ENCODE measurements at places on chromosomes 4 and X. TPM values are rescaled to one million over a fixed set of nuclear protein-coding genes. Genes with fewer than 3 reads are reported as not detected.

DNA sequence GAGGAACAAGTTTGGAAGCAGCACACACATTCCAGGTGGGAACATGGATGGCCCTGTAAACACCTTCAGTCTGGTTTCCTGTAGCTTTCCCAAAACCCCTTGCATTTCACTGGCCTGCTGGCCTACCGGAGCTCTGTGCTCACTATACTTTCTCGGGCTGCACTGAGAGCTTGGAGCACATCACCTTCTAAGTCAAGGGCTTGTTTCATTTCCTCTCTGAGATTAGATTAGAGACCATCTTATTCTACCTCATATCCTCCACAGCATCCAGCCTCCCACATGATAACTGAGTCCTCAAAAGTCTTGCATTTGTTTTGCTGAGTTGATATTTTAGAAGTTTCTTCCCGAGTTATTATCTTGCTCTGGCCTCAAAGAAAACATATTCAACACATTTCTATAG, 147.7 kb downstream of the RASL11B start:
- no peaks in the 10 kb centered on the region for H3K36me3 ChIP-seq
- DNase-seq: no peak
- no peaks in the 10 kb centered on the region for H3K27me3 ChIP-seq

- H3K4me1 ChIP-seq: no peaks in the 10 kb centered on the region
- H3K27me3 ChIP-seq: no peaks in the 10 kb centered on the region
- DNase-seq: no peak
- no peak overlapping the region for H3K4me3 ChIP-seq
- H3K27ac ChIP-seq: no peak overlapping the region
Observed at GRCh38 chrX:31139961-31140360, 68.1 kb upstream of the FTHL17 start.

DNA sequence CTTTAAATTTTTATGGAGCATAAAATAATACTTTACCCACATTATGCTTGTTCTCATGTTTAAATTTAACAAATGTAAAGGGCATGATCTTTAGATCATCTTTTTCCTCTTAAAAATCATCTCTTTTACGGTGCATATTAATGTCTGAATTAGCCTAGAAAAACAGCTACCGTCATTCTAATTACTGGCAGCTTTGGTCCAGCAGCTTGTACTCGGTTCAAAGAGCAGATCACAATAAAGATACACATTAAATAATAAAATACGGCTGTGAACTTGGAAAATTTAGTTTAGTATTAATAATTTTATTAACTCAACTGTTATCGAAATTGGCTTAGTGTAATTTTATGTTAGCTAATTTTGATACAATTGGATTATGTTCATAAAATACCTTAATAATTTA, 19.1 kb downstream of the CCSER1 start:
- no peaks in the 10 kb centered on the region for H3K27me3 ChIP-seq
- no peak overlapping the region for H3K4me3 ChIP-seq
- H3K27ac ChIP-seq: no peak overlapping the region
- DNase-seq: no peak
- no peaks in the 10 kb centered on the region for H3K36me3 ChIP-seq

GRCh38 chr4:142846108-142846728, at the start of gene INPP4B:
Gene INPP4B (minus strand): TSS chr4:142846301.
- no peak within 1 kb of the TSS for H3K27ac ChIP-seq
- no peaks in the 10 kb centered on the region for H3K36me3 ChIP-seq
- H3K27me3 ChIP-seq: peaks cover 25% of the 10 kb centered on the region

GRCh38 chrX:74434336-74434735, 13.0 kb downstream of the SLC16A2 start:
- H3K36me3 ChIP-seq: no peaks in the 10 kb centered on the region
- peaks cover 2% of the 10 kb centered on the region for H3K4me1 ChIP-seq
- no peak overlapping the region for H3K27ac ChIP-seq
- H3K27me3 ChIP-seq: no peaks in the 10 kb centered on the region
- no peak for DNase-seq

- no peaks in the 10 kb centered on the region for H3K27me3 ChIP-seq
- peaks cover 2% of the 10 kb centered on the region for H3K36me3 ChIP-seq
- DNase-seq: no peak
- H3K4me3 ChIP-seq: no peak overlapping the region
- H3K4me1 ChIP-seq: no peaks in the 10 kb centered on the region
Observed at GRCh38 chr4:24071612-24072372, 181.9 kb upstream of the PPARGC1A start.

GRCh38 chr4:143700046-143700415, 444 bp downstream of the FREM3 start:
- peak overlapping the region; percentile 66 for H3K4me3 ChIP-seq
- H3K27ac ChIP-seq: no peak overlapping the region
- H3K36me3 ChIP-seq: no peaks in the 10 kb centered on the region
- peak; percentile 46 for DNase-seq
- H3K4me1 ChIP-seq: no peaks in the 10 kb centered on the region
- peaks cover 21% of the 10 kb centered on the region for H3K27me3 ChIP-seq

DNA sequence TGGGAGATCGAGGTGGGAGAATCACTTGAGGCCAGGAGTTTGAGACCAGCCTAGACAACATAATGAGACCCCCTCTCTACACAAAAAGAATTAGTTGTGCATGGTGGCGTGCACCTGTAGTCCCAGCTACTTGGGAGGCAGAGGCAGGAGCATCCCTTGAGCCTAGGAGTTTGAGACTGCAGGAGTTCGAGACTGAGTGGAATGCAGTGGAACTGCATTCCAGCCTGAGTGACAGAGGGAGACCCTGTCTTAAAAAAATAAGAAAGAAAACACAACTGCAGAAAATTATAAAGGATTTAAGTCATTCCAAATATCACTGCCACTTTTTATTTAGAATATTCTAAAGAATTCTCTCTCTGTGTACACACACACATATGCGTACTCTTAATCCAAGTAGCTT, 18.4 kb downstream of the HPRT1 start:
- no peak overlapping the region for H3K27ac ChIP-seq
- no peak for DNase-seq
- H3K27me3 ChIP-seq: no peaks in the 10 kb centered on the region
- H3K36me3 ChIP-seq: peaks cover 36% of the 10 kb centered on the region
- H3K4me3 ChIP-seq: no peak overlapping the region

DNA sequence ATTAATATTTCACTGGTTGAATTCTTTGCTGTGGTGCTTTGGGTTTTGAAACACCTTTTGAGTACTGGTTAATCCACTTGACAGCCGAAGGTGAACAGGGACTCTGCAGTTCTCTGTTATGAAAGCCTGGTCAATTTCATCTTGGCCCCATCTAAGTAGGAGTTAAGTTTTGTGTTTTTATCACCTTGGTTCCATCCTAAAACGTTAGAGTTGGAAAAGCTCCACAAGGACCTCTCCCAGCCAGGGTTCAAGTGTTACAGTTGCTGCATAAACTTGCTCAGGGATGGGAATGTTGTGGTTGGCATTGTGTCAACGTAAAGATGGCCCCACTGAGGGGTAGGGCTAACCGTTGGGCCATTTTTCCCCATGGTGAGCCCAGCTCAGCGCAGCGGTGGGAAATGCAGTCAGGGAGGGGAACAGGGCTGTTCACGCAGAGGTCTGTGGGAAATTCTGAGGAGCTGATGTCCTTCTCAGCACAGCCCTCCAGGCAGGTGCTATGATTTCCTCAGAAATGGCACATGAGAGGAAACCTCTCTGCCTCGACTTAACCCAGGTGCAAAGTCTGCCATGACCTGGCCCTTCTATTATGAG, 188.7 kb downstream of the STIM2 start:
- H3K4me3 ChIP-seq: no peak overlapping the region
- H3K27me3 ChIP-seq: no peaks in the 10 kb centered on the region
- H3K4me1 ChIP-seq: no peaks in the 10 kb centered on the region
- DNase-seq: no peak

DNA sequence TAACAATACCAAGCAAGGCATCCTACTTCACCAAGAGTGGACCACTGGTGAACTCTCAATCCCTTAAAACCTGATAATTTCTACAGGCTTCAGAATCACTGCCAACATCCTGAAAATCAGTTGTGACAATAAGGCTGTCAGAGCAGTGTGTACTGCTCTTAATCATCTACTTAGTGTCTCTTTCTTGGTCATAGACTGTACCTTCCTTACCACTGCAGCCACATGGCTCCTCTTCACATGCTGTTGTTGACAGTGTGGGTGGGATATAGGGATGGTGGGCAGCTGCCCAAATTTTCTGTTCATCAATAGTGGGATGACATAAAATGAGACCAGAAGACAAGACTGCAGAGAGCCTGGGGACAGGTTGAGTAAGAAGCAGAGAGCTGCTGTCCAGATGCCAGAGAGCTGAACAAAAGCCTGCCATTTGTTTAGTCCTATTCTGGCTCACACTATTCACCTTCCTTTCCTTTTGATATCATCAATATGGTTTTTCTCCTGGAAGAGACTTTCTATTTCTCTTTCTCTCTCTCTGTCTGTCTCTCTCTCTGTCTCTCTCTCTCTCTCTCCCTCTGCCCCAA, 178.9 kb downstream of the MGST2 start:
- H3K27me3 ChIP-seq: no peaks in the 10 kb centered on the region
- peaks cover 7% of the 10 kb centered on the region for H3K4me1 ChIP-seq
- no peak for DNase-seq

- no peak overlapping the region for H3K27ac ChIP-seq
- no peak for DNase-seq
- no peaks in the 10 kb centered on the region for H3K27me3 ChIP-seq
- H3K36me3 ChIP-seq: peaks cover 39% of the 10 kb centered on the region
Observed at GRCh38 chrX:42824541-42824940, 46.6 kb upstream of the PPP1R2C start.

GRCh38 chr4:14337892-14338584, 664.2 kb upstream of the CPEB2 start:
- no peak overlapping the region for H3K4me3 ChIP-seq
- no peaks in the 10 kb centered on the region for H3K4me1 ChIP-seq
- H3K36me3 ChIP-seq: no peaks in the 10 kb centered on the region
- no peak for DNase-seq
- H3K27me3 ChIP-seq: no peaks in the 10 kb centered on the region

DNA sequence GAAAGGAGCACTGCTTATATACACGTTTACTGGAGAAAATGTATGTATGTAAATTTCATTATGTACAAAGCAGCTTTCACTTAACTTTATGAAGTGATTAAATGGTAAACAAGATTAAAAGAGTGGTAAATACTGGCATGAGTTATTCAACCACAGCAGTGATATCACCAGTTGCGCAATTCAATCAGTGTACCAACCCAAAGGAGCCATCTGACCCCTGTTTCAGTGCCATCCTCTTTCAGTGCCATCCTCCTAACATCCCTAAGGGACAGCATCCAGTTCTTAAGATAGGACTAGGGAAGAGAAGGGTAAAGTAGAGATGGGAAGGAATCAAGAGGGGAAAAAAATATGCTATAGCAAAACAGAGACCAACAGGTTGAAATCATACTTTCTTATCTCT, 16.2 kb downstream of the HPF1 start:
- no peak for DNase-seq
- H3K4me3 ChIP-seq: no peak overlapping the region
- no peaks in the 10 kb centered on the region for H3K27me3 ChIP-seq
- H3K27ac ChIP-seq: no peak overlapping the region

DNA sequence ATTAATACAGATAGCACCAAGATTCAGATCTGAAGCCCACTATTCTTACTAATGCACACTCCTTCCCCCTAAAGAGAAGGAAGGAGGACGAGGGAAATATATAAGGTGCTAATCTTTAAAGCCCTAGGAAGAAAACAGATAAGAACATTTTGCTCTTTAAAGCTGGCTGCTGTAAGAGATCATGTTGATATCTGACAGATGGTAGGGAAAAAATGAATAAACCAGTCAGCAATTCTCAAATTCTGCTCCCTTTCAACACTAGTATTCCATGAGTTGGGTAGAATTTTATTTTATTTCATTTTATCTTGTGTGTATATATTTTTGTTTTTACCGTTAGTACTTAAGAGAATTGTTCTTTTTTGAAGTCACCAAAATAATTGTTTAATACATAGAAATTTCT, 19.2 kb downstream of the OTC start:
- H3K27ac ChIP-seq: no peak overlapping the region
- no peaks in the 10 kb centered on the region for H3K27me3 ChIP-seq
- no peak for DNase-seq
- H3K4me3 ChIP-seq: no peak overlapping the region

GRCh38 chrX:31423609-31424189, 351.9 kb upstream of the FTHL17 start:
- H3K4me3 ChIP-seq: no peak overlapping the region
- H3K36me3 ChIP-seq: no peaks in the 10 kb centered on the region
- peaks cover 4% of the 10 kb centered on the region for H3K4me1 ChIP-seq
- peak; percentile 31 for DNase-seq

DNA sequence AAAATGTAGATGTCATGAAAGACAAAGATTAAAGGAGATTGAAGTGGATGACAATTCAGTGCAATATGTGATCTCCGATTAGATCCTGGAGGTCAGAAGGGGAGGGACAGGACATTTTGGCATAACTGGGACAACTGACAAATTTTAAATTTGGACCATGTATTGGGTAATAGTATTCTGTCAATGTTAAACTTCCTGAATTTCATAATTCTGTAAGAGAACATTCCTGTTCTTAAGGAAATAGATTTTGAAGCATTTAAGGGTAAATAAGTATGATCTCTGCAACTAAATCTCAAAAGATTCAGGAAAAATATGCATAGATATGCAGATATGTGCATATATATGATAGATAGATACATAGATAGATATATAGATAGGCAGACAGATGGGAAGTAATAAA, 11.0 kb downstream of the ODAPH start:
- no peak for DNase-seq
- H3K4me3 ChIP-seq: no peak overlapping the region
- H3K27me3 ChIP-seq: no peaks in the 10 kb centered on the region
- peaks cover 2% of the 10 kb centered on the region for H3K4me1 ChIP-seq
- peaks cover 8% of the 10 kb centered on the region for H3K36me3 ChIP-seq

- H3K27me3 ChIP-seq: no peaks in the 10 kb centered on the region
- no peak overlapping the region for H3K4me3 ChIP-seq
- no peaks in the 10 kb centered on the region for H3K4me1 ChIP-seq
Observed at GRCh38 chr4:110268790-110269189, 70.4 kb upstream of the ELOVL6 start.

GRCh38 chr4:6360385-6360784, 90.7 kb downstream of the WFS1 start:
- no peaks in the 10 kb centered on the region for H3K4me1 ChIP-seq
- H3K27ac ChIP-seq: no peak overlapping the region
- no peak overlapping the region for H3K4me3 ChIP-seq

- H3K27ac ChIP-seq: no peak overlapping the region
- no peaks in the 10 kb centered on the region for H3K36me3 ChIP-seq
- no peak for DNase-seq
- H3K27me3 ChIP-seq: no peaks in the 10 kb centered on the region
- no peaks in the 10 kb centered on the region for H3K4me1 ChIP-seq
Observed at GRCh38 chr4:11537846-11538245, 109.2 kb upstream of the HS3ST1 start.

GRCh38 chr4:128596115-128596514, 213.4 kb upstream of the JADE1 start:
- H3K27me3 ChIP-seq: no peaks in the 10 kb centered on the region
- DNase-seq: no peak
- no peaks in the 10 kb centered on the region for H3K4me1 ChIP-seq
- no peak overlapping the region for H3K27ac ChIP-seq
- no peak overlapping the region for H3K4me3 ChIP-seq

GRCh38 chrX:44996277-44996676, 123.3 kb downstream of the KDM6A start:
- H3K4me1 ChIP-seq: no peaks in the 10 kb centered on the region
- H3K36me3 ChIP-seq: peaks cover 20% of the 10 kb centered on the region
- no peaks in the 10 kb centered on the region for H3K27me3 ChIP-seq
- H3K4me3 ChIP-seq: no peak overlapping the region

The TRAM1L1 gene
- total RNA-seq: 0.79 TPM

The GPM6B gene
- 73.9 TPM for total RNA-seq

The GLRA3 gene
- 0.09 TPM for total RNA-seq

The NUDT10 gene
- total RNA-seq: 11.9 TPM

The ETNPPL gene
- 1.4 TPM for total RNA-seq

The BRS3 gene
- total RNA-seq: not detected

The SMPX gene
- not detected for total RNA-seq

The FAM149A gene
- 6.6 TPM for total RNA-seq

The ASMT gene
- total RNA-seq: 1.4 TPM
